Nasal cavity respiratory epithelium epithelial cell of viscerocranial mucosa (primary cell): ENCODE measurements at places on chromosomes 3 and 15. TPM values are rescaled to one million over a fixed set of nuclear protein-coding genes. Genes with fewer than 3 reads are reported as not detected.

The GPD1L gene
- total RNA-seq: 13.7 and 19.6 TPM in 2 replicates

The SLC51B gene
- total RNA-seq: not detected in 2 replicates

The ADAMTS7 gene
- total RNA-seq: 0.34 and 5.0 TPM in 2 replicates

The KLHL18 gene
- 26.7 and 32.3 TPM in 2 replicates for total RNA-seq

The UCN2 gene
- total RNA-seq: 2.4 and 12.2 TPM in 2 replicates

The TMEM39A gene
- total RNA-seq: 52.3 and 67.0 TPM in 2 replicates

The SI gene
- not detected in 2 replicates for total RNA-seq

The IRAK2 gene
- total RNA-seq: 10.3 and 20.1 TPM in 2 replicates

The NOX5 gene
- under 0.01 and 0.07 TPM in 2 replicates for total RNA-seq
